ENCODE measurements at places on chromosomes 7 and 10.

DNA sequence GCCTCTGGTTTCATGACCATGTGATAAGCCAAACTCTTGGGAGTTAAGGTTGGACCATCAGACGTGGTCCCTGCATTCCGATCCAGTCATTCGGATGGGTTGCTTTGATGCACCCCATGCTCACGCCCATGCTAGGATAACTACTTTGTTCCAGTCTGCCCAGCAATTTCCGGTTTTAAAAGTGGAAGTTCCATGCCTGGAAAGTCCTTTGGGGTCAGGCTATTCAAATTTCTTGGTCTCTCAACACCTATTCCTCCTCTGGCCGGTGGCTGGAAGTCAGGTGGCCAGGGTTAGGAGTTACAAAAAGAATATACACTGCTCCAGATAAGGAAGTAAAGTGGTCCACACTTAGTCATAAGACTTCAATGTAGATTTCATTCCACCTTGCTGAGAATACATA lies 37.7 kb upstream of the HABP2 start:
- DNase-seq: no peak

GRCh38 chr7:82449910-82450309 lies 6.3 kb upstream of the CACNA2D1 start:
- no peak for DNase-seq

DNA sequence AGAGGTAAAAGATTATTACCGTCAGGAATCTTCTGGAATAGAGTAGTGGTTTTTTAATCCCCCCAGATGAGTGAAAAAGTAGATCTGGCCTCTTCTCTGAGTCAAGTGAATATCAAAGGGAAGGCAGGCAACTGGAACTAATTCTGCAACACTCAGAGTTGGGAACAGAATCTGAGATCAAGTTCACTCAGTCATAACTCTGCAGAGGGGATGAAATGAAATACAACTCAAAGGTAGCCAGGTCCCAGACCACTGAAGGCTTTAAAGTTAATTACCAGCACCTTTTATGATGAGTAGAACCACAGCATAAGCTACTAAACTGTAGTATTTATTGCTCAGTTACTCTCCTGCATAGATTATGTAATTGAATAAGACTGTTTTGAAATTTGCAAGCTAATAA lies 455.6 kb upstream of the AKR1E2 start:
- DNase-seq: no peak

- no peak for DNase-seq
Measured at GRCh38 chr10:29658984-29659965, 24.5 kb upstream of the SVIL start.

DNA sequence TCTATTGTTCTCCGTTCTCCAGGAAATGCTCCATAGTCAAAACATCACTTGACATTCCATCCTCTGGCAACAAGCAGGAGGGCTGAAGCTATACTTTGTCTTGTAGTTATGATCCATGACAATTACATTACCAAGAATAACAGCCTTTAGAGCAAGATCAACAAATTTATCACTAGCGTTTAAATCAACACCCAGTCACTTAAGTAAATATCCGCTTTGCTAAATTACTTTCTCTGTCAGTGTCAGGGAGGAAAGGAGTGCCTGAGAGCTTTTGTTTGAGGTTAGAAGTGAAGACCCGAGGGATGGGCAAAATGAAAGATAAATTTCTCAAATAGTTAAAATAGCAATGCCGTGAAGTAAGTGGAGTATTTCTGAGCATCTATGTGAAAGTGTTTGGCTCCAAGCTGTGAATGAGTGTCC lies 236.1 kb upstream of the BMPER start:
- DNase-seq: no peak
